ENCODE measurements at places on chromosomes 1 and 21.

- no peak for DNase-seq
These were observed 7.5 kb upstream of the GPR153 start for GRCh38 chr1:6268415-6268814.

GRCh38 chr1:219039682-219040154, 134.0 kb upstream of the LYPLAL1 start:
- no peak for DNase-seq

DNA sequence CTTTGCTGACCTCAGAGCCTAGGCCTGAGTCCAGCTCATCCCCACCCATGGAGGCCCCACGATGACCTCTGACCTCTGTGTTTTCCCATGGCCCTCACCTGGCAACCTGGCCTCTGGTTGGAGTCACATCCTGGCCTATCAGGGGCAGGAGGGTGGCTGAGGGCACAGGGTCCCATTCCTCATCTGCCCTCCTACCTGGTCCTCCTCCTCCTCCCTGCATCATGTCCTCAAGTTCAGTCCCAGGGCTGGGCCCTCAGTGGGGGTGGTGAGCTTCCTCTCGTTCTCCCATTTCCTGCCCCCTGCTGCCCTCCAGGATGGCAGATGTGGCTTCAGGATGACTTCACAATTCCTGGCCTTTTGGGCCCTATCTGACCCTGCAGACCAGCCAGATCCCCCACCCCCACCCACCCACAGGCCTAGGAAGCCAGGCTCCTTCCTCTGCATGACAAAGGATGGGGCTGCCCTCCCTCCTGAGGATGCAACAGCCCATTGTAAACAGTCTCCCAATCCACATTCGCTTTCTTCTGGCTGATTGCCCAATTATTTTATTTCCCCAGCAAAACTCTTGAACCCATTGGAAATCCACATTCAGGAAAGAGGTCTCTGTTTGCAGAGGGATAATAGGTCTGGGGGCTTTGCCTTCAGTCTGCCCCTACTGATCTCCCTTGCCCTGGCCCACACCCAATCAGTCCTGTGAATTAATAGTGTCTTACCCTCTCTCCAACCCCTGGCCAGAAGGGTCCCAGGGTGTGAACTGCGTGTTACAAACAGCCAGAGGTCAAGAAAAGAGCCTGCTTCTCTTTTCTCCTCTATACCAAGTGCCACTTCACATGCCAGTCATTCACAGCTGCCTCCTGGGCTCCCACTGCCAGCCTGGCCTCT, 10.3 kb upstream of the LEFTY1 start:
- DNase-seq: no peak

DNA sequence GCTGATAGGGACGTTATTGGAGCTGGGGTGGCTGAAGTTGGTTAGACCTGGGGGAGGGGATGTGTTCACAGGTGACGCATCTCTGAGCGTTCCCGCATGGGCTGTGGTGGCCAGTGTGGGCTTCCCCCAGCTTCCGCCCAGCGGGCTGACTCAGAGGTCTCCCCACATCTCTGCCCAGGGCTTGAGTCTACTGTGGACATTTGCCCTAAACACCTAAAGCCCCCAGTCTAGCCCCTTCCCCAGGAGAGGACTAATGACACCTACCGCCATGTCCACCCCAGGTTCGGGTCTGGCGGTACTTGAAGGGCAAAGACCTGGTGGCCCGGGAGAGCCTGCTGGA, 2.0 kb downstream of the AGRN start:
- no peak for DNase-seq

DNA sequence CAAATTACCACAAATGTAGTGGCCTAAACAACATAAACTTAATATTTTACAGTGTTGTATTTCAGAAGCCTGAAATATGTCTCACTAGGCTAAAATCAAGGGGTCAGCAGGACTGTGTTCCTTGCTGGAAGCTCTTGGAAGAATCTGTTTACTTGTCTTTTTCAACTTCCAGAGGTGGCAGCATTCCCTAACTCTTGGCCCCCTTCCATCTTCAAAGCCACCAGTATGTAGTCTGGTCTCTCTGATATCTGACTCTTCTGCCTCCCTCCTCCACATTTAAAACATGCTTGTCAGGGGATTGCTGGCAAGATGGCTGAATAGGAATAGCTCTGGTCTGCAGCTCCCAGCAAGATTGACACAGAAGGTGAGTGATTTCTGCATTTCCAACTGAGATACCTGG, 567.5 kb downstream of the PLA2G4A start:
- DNase-seq: peak; percentile 11

DNA sequence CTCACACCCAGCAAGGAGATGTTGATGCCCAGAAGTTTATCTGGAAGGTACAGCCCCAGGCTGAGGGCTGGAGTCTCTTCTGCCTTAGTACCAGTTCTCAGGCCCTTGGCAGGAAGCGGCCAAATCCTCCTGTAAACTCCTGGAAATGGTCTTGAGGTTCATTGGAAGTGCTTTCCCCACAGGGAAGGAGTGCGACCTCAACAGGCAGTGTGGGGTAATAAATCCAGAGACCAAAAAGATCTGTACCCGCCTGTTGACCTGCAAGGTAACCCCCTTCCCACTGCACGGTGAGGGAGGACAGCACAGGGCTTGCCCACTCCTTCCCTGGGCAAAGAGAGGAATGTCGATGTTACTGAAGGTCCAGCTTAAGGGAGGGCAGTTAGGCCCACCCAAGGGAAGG, 4.5 kb downstream of the ATXN7L2 start:
- no peak for DNase-seq

DNA sequence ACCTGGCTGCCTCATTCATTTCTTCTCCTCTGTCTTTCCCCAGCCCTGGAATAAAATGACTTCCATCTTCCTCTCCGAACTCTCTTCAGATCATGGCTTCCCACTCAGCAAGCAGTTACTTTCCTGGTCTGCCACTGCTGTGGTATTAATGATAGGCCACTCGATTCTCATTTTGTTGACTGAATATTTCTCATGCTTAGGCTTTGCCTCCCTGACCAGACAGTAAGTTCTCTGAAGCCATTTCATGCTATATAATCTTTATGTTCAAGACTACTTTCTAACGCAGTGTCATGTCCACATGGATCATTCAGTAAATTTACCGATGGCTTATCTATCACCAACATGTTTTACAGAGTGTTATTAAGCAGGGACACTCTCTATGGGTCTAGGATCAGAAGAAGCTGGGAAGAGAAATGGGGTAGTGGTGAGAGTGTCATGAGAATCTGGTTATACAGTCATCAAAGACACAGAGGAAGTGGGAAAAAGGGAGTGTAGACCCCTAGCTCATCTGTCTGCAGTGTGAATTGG, 20.6 kb downstream of the RUNX1 start:
- DNase-seq: no peak

- no peak for DNase-seq
These were observed 33.1 kb upstream of the DIP2A start for GRCh38 chr21:46425571-46425970.

DNA sequence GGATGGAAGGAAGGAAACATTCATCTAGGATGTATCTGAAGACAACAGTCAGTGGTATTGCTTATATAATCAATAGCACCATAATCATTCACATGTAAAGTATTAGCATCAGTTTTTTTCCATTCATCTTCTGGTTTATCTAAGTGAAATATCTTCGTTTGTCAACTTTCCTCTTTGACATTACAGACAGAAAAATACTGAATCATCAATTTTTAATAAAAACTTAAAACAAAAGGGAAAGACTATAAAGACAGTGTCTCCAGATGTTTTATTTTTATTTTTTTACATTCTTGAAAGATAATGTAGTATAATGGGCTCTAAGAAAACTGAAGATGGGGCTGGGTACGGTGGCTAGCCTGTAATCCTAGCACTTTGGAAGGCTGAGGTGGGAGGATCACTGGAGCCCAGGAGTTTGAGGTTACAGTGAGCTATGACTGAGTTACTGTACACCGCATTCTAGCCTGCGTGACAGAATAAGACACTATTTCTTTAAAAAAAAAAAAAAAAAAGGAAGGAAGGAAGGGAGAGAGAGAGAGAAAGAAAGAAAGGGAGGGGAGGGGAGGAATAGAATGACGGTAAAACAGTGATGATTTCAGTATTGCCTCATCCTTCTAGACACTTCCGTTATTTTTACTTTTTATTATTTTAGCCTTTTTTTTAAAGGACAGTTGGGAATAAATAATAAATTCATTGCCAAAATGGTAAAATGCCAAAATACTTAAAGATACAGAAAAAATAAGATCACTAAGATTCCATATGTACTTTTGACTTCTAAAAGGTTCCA, 89.5 kb downstream of the NRIP1 start:
- no peak for DNase-seq

- DNase-seq: peak; percentile 95
These were observed at the start of gene MEX3A for GRCh38 chr1:156082309-156083091. TSS of gene MEX3A (minus strand) at chr1:156082465. CDS start at chr1:156081998, 467 bp downstream.

DNA sequence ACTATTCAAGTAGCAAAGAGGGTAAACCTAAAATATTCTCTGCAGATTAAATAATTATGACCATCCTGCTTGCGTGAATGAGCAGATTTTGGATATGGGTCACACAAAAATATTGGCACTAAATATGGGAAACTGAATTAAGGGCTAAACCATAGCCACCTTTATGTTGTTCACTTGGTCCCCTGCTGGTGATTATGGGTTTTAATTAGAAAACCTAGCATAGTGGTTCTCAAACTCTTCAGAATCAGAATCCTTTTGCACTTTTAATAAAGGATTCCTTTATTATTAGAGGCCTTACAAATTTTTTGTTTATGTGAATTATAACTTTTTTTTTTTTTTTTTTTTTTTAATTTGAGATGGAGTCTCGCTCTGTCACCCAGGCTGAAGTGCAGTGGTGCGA, 38.5 kb upstream of the ZNHIT6 start:
- no peak for DNase-seq

GRCh38 chr1:116431870-116432500, 58.9 kb downstream of the ATP1A1 start:
- no peak for DNase-seq

GRCh38 chr1:44485229-44485933, 80.3 kb downstream of the RNF220 start:
- DNase-seq: no peak

- DNase-seq: no peak
These were observed 509.6 kb upstream of the USP24 start for GRCh38 chr1:55724551-55725325.

DNA sequence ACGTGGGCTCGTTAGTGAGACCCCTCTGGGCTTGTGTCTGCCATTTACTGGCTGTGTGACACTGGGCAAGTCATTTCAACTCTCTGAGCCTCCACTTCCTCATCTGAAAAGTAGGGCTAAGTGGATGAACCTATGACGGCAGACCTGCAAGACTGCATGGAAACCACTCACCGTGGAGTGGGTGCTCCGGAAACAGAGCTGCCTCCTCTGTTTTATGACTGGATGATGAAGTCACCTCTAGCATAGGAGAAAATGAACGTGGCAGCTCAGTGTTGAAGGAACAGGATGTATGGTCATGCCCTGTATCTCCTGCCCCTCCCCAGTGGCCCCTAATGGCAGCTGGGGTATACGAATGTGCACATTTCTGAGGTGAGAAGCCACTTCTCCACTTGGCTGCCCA, 40.5 kb downstream of the STPG1 start:
- no peak for DNase-seq

DNA sequence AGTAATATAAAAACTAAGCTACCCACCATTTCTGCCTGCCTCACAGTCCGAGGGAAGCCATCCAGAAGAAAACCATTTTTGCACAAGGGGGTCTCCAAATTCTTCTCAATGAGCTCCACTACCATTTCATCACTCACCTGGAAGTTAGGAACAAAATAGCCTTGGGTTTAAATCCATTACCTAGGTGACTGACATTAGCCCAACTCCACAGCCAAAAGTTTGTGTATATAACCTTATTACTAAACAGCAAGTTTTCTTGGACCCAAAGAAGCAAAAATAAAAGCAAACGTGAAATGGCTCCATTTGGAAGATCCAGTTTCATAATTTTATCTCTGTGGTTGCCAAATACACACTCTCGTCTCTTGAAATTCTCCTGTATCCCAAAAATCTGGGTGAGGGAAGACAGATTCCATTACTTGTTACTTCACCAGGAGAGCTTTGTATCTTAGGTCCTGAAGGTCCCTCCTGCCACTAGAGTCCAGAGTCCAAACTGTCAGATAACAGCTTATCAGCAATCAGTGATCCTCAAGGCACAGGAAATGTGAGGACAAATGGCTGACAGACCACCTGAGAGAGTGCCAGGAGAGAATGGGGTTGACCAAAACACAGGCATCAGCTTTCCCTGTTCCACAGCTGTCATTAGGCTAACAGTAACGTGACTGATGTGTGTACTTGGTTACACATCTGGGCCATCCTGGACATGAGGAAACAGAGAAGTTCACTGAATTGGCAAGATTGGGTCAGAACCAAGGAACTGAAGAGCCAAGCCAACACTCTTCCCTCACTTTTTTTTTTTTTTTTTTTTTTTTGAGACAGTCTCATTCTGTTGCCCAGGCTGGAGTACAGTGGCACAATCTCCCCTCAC, 14.9 kb downstream of the AK2 start:
- no peak for DNase-seq

DNA sequence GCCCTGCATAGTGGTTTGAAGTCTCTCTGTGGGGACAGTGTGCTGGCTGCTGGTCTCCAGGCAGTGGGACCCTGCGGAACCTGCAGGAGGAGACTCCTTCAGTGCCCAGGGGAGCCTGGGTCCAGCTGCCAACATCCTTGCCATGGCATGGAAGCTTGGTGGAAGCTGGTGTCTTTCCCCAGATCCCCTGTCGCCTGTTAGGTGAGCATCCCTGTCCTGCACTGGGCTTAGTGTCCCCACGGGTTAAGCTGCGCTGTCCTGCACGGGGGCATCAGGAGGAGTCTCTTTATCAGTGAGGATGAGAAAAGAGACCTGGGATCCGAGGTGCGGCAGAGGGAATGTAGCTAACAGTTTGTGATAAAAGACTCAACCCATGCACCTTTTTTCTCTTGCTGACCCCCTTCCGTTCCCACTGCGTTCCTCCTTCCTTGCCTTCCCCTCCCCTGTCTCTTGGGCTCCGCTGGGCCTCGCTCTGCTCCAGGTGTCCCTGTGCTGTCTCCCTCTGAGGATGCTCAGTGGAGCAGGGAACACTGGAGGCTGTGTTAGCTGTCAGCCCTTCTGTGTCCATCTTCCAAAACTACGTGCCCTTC, 59.3 kb downstream of the SLC37A1 start:
- DNase-seq: no peak

GRCh38 chr1:217627431-217627830, 3.5 kb downstream of the GPATCH2 start:
- DNase-seq: no peak

- DNase-seq: no peak
These were observed 82.0 kb downstream of the GLIS1 start for GRCh38 chr1:53656747-53657530.
